ENCODE measurements at places on chromosomes 2 and 18.

DNA sequence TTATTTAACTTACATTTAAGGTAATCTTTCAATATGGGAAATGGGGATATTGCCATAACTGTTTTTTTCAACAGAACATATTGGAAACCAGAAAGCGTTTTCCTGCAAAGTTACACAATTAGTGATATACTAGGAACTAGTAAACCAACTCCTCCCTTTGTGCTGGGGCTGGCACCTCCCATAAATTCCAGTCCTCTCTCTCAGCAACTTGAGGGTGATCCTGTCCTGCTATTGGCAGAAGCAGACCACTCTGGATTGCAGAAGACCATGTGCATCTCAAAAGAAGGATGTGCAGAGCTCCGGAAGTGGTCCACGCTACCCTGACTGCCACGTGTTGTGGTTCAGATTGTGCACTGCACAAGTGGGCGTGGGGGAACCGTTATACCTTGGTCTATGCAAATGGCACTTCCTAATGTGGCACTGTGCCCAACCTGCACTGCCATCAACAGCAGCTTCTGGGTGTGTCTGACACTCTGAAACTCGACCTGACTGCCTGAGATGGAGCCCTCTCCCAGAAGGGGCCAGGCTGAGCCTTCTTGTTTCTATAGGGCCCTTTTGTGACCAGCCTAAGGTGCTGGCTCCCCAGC is 219.2 kb downstream of the ZNF516 start:
- DNase-seq: no peak

DNA sequence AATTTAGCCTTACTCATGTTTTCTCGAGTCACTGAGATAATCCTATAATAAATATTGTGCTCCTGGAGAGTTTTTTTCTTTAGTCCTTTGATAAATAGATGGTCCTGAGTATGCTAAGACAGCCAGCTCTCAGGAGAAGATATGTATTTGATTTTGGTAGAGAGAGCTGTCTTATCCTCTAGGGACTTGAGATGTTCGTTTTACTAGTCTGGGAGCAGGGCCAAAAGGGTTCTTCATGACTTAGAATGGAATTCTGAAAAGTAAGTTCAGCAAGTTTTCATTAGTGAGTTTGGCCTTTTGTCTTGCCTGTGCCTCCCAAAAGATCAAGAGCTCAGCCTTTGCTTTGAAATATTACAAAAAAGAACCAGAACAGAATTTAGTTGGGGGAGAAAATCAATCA is 246.7 kb downstream of the BABAM2 start:
- DNase-seq: no peak

GRCh38 chr2:106342831-106343251 is 125.4 kb downstream of the RGPD3 start:
- no peak for DNase-seq

- no peak for DNase-seq
Observed at GRCh38 chr2:172510088-172510487, 45.8 kb upstream of the PDK1 start.

DNA sequence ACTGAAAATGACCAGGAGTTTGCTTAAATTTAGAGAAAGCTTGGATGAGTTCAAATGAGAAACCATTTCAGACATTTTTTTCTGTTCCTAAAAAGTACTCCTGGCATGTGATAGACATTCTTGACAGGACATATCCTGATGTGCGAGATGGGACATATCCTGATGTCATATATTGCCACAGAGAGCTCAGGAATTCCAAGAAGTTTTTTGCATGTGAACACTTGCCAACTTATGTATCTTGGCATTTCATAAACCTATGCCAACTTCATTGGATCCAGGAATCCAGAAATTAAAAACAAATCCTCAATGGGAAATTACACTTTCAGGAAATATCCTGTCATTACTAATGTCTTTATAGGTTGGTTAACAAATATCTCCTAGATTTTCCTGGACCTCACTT is 2.9 kb upstream of the SERPINB3 start:
- DNase-seq: no peak

GRCh38 chr2:16716944-16717343 is 51.3 kb upstream of the CYRIA start:
- no peak for DNase-seq

GRCh38 chr2:23673830-23674679 is 252.9 kb downstream of the ATAD2B start:
- DNase-seq: no peak

GRCh38 chr2:9230051-9230802 is 23.6 kb downstream of the ASAP2 start:
- DNase-seq: no peak

GRCh38 chr2:20235655-20236305 is 10.8 kb upstream of the SDC1 start:
- DNase-seq: no peak

All from body of pancreas (tissue), 4 donors.